Right renal pelvis (tissue), 4 donors: ENCODE measurements at places on chromosomes 6 and 20. TPM values are rescaled to one million over a fixed set of nuclear protein-coding genes. Genes with fewer than 3 reads are reported as not detected.

DNA sequence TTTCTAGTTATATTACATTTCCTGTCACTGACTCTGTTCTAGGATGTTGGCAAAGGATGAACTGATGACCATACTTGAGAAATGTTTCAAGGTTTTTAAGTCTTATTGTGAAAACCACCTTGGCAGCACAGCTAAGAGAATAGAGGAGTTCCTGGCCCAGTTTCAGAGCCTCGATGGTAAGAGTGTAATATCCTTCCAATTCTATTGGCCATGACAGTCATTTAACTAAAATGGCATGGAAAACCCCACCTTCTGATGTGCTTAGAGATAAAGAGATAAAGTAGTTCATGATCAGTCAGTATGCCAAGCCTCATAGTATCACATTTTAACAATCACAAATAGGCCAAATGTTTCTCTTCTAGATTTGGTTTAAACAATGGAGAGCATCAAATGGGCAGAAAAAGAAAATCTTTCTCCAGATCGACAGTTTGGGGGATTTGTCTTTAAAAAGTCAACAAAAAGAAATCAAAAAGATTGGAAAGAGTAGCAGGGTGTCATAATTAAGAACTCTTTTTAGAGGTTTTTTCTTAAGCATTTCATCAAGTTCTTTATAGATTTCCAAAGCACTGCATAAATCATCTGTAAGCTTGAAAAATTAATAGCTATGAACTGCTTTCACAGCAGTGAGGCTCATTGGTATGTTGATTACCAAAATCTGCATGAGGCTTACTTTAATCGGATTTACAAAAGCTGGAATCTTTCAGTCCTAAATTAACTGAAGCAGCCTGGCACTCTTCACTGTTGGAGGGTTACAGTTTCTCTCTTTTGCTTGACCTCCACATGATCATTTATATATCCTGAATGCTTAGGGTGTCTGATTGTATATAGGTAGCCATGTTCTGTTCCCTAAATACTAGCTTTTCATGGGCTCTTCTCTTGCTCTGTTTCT, 48.7 kb downstream of the AKIRIN2 start:
- no peak for DNase-seq

GPX5 gene
- polyA plus RNA-seq = not detected

- no peak for DNase-seq
Measured at GRCh38 chr20:4152696-4153235, 137.4 kb upstream of the RNF24 start.

GRCh38 chr20:20466341-20466879, 98.5 kb downstream of the INSM1 start:
- DNase-seq = no peak

- no peak for DNase-seq
Measured at GRCh38 chr20:3738111-3739053, 5.9 kb downstream of the HSPA12B start.
